DMS153 (cell line): ENCODE measurements at places on chromosomes 11 and 22.

GRCh38 chr11:60914633-60915247 is 782 bp downstream of the TMEM109 start:
- DNase-seq: no peak

DNA sequence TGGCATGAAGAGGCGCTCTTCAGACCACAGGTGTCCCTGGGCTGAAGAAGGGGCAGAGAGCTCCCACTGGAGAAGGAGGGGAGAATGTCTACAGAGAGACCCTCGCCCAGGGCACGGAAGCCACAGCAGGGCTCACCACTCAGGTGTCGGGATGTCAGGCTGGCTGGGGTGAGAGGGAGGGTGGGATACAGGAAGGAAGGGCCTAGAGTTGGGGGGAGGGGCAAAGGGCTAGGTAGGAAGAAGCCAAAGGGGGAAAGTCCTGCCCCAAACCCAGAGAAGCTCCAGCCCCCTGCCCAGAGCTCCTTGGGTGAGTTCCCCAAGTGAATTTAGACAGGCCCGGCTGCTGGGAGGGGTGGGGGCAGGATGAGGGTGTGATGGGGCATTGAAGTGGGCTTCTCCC is 232.0 kb downstream of the CEP164 start:
- DNase-seq: no peak

GRCh38 chr11:44005956-44006355 is 41.8 kb upstream of the ACCSL start:
- no peak for DNase-seq

DNA sequence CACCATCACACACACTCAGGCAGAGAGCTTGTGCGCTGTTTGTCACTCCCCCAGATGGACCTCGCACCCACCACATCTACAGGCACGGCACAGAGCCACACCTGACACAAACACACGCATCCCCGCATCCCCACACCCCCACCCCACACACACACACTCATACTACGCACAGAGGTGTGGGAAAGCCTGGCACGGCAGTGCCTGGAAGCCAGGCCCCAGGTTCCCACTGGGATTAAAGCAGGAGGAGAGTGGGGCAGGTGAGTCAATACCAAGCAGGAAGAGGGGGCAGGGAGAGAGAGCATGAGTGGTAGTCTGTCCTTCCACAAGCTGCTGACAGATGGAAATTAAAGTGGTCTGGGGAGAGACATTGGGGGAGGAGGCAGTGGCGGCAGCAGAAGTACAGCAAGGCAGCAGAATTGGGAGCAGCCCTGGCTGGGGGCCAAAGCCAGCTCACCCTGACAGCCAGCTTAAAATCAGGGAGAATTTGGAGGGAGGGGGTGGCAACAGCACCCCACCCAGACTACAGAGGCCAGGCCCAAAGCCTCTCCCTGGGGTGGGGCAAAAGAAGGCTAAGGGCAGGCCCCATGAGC is 20.7 kb downstream of the TNKS1BP1 start:
- peak; percentile 93 for DNase-seq

DNA sequence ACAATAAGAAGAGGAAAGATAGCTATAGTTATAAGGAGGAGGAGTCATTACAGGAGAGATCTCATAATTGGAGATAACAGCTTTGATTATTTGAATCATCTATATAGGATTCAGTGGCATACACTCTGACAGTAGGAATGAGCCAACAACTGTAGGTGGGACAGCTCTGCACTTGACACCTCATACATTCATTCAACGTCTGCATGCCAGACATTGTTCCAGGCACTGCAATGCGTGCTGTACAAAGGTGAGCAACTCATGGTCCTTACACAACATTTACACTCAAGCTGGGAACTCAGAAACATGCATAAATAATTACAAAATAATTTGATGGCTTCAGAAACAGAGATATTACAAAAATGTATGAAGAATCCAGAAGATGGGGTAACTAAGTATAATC is 154.3 kb downstream of the MSANTD4 start:
- no peak for DNase-seq

- DNase-seq: no peak
These were observed 13.0 kb upstream of the TEF start for GRCh38 chr22:41368543-41369423.

DNA sequence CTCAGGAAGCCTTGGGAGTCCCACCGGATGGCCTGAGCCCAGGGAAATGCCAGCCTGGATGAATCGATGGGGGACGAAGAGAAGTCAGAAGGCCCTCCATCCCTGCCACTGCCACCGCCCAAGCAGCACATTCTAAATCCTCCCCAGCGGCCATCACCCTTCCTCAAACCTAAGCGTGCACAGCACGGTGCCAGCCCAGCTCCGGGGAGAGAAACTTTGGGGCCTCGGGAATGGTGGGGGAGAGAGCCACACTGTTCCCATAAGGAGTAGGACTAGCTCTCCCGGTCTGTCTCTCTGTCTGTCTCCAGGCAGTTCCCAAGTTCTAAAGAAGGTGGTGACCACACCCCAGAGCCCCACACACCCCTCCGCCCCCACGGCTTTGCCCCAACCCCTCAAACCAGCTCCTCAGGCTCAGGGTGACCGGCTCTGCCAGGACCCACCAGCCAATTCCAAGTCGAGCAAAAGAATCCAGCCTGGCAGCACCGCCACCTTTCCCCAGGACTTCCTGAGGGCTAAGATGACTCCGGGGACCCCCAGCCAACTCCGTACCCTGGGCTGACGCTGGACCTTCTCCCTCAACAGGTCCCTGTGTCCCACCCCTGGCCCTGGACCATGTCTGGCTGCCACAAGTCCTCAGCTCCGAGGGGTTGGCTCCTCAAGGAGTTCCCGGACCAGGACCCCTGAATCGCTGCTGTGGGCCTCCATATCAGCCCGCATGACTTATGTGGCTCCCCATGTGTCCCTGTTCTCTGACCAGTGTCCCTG is 2.7 kb downstream of the AHNAK start:
- DNase-seq: no peak

DNA sequence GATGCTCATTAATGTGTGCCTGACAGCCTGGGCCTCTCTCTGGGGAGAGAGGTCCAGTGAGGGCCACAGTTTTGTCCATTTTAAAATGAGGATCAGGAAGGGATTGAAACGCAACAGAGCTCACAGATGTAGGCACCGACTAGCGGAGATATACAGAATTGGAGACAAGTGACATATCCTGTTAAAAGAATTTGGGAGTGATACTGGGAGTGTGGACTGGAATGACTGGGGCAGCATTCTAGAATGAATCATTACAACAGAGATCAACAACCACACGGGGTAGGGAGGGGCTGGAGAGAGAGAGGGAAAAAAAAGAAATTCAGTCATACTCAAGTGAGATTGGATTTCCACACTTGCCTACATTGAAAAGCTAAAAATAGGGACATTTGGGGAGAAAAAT is 2.5 kb upstream of the NCAM1 start:
- DNase-seq: no peak

DNA sequence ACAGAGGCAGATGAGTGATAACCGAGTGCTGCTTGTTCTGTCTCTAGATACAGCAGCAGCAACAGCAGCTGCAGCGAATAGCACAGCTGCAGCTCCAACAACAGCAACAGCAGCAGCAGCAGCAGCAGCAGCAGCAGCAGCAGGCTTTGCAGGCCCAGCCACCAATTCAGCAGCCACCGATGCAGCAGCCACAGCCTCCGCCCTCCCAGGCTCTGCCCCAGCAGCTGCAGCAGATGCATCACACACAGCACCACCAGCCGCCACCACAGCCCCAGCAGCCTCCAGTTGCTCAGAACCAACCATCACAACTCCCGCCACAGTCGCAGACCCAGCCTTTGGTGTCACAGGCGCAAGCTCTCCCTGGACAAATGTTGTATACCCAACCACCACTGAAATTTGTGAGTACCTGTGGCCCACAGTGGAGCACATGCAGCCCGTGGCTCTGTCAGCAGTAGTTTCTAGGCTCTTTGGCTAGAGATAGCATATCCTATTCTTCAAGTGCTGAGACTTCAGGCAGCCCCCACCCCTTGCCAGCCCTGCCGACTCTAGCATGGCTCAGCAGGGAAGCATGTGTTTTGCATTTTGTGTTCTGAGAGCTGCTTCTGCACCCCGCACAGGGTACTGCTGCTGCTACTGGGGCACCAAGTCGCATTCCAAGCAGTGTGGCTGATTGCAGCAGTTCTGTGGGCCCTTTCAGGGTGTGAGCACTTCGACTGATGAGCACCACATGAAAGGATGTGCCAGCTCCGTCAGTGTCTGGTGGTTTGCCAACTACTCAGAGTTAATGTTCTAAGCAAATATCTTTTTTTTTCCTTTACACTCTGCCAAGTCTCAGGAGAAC is 59.2 kb downstream of the MED15 start:
- DNase-seq: no peak

GRCh38 chr11:123304828-123305466 is 109.9 kb upstream of the CLMP start:
- DNase-seq: no peak
